ENCODE measurements at places on chromosomes 6 and 20.

- DNase-seq: peak; percentile 56
Observed at GRCh38 chr20:63101781-63102720, 95.3 kb upstream of the BHLHE23 start.

DNA sequence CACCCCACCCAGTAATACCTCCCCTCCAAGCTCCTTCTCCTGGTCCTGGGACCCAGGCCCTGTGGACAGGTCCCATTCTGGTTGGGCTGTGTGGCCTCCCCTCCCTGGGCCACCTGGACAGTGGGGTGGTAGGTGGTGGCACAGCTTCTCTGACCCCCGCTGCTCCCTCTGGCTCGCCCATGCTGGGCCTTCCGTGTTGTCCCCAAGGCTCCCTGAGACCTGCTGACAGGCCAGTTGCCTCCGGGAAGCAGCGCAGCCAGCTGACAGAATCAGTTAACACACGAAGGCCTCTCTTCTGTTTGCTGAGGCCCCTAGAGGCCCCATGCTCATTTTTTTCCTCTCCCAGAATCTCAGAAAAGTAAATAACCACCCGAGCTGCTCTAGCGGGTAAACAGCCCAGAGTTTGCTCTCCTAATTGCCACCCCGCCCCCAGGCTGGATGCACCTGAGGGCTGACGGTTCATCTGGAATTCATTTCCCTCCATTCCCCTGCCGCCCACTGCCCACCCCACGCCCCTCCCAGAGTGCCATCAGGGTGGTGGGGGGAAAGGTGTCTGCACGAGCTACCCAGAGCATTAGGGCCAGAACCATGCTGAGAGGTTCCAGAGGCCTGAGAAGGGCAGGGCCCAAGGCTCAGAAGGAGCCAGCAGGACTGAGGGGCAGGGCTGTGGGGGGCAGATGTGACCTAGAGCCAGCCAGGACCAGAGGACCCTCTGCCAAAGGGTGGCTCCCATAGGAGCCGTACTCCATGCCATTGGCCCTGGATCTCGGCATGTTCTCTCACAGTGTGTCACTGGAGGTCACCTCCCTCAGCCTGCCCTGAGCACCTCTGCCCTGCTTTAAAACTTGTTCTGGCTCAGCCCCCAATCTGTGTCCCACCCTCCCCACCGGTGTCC lies 157.5 kb downstream of the GRM4 start:
- DNase-seq: no peak

GRCh38 chr6:159934181-159934580 lies 34.7 kb upstream of the IGF2R start:
- DNase-seq: peak; percentile 47

DNA sequence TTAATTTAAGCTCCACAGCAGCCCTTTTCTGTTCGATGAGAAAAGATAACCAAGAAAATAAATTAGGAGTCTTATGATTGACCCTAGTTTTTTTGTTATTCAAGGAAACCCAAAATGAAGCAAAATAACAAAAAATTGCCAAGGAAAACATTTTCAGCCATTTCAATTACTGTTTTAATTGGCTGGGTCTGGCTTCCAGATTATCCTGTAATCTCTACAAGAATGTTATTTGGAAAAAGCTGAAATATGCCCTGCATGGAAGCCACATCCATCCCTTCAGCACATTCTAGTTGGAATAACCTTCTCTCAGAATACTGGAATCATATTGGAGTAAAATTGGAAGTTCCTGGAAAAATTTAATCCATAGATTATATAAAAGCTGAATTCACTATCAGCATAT lies 191.1 kb upstream of the CCN2 start:
- DNase-seq: no peak

- DNase-seq: no peak
Observed at GRCh38 chr20:53194306-53195290, 222.4 kb downstream of the TSHZ2 start.

- DNase-seq: peak; percentile 63
Observed at GRCh38 chr6:33746036-33746600, 587 bp downstream of the IP6K3 start.

- peak; percentile 91 for DNase-seq
Observed at GRCh38 chr6:10138917-10139316, 276.0 kb downstream of the TFAP2A start.

DNA sequence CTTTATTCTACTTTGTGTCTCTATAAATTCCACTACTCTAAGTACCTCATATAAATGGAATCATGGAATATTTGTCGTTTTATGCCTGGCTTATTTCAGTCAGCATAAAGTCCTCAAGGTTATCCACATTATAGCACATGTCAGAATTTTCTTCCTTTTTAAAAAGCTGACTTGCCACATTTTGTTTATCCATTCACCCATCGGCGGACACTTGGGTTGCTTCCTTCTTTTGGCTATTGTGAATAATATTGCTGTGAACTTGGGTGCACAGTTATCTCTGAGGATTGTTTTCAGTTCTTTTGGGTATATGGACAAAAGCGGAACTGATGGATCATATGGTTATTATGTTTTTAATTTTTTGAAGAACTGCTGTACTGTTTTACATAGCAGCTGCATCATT lies 39.1 kb upstream of the ME1 start:
- DNase-seq: no peak

DNA sequence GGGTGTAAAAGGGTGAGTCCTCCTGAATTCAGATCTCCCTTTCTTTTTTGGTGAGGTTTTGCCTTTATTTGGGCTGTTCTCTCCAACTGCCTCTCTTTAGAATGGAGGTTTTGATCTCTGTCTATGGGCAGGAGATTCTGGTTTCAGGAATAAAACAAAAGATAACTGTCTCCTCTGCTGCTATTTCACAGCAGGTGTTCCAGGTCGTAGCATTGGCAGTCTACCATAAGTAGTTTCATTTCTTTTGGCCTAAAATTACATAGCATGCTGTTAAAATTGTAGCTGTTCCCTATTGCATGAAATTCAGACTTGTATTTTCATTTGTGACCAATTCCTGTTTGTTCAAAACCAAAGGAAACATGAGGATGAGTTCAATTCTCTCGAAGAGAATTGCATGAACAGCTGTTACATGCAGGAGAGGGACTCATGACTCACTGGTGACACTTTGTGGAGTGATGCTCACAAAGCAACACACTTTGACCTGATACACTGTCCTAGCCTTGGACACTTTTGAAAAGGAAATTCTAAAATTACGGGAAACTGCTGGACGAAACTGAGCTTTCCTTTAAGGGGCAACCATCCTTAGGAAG lies 76.8 kb upstream of the SIRPG start:
- no peak for DNase-seq

- no peak for DNase-seq
Observed at GRCh38 chr6:13351271-13351670, 22.9 kb upstream of the TBC1D7 start.

DNA sequence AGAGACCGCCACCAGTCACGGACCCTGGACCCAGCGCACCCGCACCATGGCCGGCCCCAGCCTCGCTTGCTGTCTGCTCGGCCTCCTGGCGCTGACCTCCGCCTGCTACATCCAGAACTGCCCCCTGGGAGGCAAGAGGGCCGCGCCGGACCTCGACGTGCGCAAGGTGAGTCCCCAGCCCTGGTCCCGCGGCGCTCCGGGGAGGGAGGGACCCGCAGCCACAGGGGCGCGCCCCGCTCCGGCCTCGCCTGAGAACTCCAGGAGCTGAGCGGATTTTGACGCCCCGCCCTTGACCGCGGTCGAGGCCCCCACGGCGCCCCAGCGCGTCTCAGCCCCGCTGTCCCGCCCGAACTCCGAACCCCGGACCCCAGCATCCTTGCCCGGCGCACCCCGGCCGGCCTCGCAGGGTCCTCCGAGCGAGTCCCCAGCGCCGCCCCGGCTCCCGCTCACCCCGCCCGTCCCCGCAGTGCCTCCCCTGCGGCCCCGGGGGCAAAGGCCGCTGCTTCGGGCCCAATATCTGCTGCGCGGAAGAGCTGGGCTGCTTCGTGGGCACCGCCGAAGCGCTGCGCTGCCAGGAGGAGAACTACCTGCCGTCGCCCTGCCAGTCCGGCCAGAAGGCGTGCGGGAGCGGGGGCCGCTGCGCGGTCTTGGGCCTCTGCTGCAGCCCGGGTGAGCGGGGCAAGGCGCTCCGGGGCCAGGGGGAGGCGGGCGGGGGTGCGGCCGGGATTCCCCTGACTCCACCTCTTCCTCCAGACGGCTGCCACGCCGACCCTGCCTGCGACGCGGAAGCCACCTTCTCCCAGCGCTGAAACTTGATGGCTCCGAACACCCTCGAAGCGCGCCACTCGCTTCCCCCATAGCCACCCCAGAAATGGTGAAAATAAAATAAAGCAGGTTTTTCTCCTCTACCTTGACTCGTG lies at the start of gene OXT:
OXT (plus strand) TSS at position 11 of the 920 bp plus-strand sequence; CDS start at position 47, 36 bp downstream.
- no peak for DNase-seq

DNA sequence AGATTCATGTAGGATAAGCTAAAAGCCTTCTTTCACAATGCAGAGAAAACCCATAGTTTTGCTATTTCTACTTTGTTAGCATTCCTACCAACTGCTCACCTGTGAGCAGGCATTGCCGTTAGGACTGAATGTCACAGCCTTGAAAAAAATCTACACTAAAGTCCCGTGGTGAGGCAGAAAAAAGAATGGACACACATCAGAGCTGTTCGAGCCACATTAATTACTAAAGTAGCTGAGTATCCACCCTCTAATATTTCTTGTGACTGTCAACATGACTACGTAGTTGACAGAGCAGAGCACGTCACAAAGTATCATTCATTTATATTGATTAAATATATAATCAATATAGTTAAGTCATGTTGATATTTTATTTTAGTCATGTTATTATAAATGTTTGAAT lies 10.1 kb downstream of the HDGFL1 start:
- no peak for DNase-seq

- DNase-seq: no peak
Observed at GRCh38 chr20:24658920-24659660, 189.7 kb downstream of the SYNDIG1 start.

DNA sequence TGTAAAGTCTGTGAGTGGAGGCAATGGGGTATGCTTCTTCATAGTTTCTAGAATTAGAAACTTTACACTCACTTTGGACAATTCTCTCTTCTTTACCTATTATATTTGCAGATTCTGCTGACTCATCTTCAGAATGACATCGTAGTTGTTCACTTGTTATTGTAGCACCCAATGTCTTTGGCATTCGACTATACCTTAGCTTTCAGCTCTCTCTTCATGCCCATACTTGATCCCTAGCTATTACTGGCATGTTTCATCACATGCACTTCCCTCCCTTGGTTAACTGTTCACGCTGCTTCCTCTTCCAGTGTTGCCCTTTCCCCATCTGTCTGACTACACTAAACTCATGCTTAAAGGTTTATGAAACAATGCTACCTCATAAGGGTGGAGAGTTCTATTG lies 298.1 kb upstream of the TCF21 start:
- peak; percentile 26 for DNase-seq

- DNase-seq: no peak
Observed at GRCh38 chr6:39466631-39467030, 144.1 kb upstream of the KCNK16 start.

- no peak for DNase-seq
Observed at GRCh38 chr6:170067923-170068360, 222.9 kb downstream of the DLL1 start.

GRCh38 chr20:61352346-61353260 lies 100.5 kb downstream of the CDH4 start:
- DNase-seq: no peak

GRCh38 chr6:47310131-47310480 lies 401 bp upstream of the TNFRSF21 start:
- DNase-seq: no peak

- no peak for DNase-seq
Observed at GRCh38 chr6:136969433-136969832, 47.3 kb downstream of the SLC35D3 start.

DNA sequence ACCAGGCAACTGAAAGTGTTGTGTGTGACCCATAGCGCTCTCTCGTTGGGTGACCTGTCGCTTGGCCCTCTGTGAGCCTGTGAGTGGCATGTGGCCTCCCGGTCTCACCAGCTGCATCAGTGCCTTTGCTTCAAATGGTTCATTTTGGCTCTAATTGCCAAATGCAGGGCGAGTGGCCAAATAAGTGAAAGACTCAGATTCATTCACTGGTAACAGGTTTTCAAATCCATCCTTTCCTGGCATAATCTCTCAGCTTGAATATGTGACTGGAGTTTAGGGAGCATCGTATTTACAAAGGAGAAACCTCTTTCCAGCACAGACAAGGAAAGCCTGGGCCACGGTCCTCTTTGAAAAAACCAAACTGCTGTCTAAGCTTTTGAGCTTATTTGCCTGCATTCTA lies 321.6 kb upstream of the QKI start:
- no peak for DNase-seq

GRCh38 chr20:62236766-62237513 lies 1.4 kb upstream of the OSBPL2 start:
- DNase-seq: no peak

DNA sequence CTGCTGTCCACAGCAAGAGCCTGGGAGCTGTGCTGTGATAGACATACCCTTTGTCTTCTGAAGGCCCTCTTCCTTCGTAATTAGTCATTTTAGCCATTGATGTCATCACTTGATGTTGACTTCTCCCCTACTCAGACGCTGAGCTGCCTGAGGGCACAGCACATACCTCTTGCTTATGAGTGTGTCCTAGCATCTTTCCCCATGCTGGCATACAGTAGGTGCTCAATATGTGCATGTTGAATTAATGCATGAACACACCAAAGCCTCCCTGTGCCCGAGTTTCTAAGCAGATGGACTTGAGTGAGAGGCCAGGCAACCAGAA lies 35.8 kb upstream of the FAM83D start:
- no peak for DNase-seq

- DNase-seq: no peak
Observed at GRCh38 chr6:161344626-161345025, 70.8 kb upstream of the AGPAT4 start.

GRCh38 chr6:152896923-152897322 lies 85.9 kb downstream of the FBXO5 start:
- no peak for DNase-seq

DNA sequence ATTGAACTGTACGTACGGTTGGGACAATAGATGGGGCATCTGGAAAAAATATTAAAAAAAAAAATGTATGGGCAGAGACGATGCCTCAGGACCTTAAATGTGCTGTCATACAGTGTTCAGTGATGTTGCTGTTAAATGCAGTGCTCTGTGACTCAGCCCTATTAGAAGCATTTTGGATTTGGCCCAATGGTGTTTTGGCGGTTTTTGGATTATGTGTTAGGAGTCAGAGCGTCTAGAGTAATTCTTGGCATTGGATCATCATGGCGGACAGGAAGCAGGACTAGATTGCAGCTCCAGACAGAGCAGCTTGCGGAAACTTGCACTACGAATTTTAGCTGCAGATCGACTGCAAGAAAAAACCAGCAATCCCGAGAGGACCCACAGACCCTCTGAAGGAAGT lies 280.0 kb downstream of the SOX4 start:
- peak; percentile 90 for DNase-seq

- peak; percentile 67 for DNase-seq
Observed at GRCh38 chr20:316316-317068, 8.9 kb upstream of the SOX12 start.

GRCh38 chr6:147065786-147066185 lies 138.4 kb upstream of the STXBP5 start:
- no peak for DNase-seq

- peak; percentile 81 for DNase-seq
Observed at GRCh38 chr20:23228912-23229311, 121.7 kb upstream of the NXT1 start.

- no peak for DNase-seq
Observed at GRCh38 chr6:149483334-149483725, 1.5 kb downstream of the ZC3H12D start.

- DNase-seq: no peak
Observed at GRCh38 chr6:73985891-73986290, 289.9 kb downstream of the CD109 start.

GRCh38 chr6:87322304-87323212 lies at the start of gene SMIM8:
Gene SMIM8 (plus strand): TSS chr6:87322588. CDS start chr6:87337032, 14,444 bp downstream.
- DNase-seq: peak; percentile 70

Data from iris pigment epithelial cell (primary cell).